CD4-positive, alpha-beta T cell treated with Interleukin-6 at 100 ng/mL for 8 hours (primary cell): ENCODE measurements at places on chromosomes 11 and 22.

- DNase-seq: no peak
Observed at GRCh38 chr11:10474551-10474950, 19.5 kb downstream of the AMPD3 start.

DNA sequence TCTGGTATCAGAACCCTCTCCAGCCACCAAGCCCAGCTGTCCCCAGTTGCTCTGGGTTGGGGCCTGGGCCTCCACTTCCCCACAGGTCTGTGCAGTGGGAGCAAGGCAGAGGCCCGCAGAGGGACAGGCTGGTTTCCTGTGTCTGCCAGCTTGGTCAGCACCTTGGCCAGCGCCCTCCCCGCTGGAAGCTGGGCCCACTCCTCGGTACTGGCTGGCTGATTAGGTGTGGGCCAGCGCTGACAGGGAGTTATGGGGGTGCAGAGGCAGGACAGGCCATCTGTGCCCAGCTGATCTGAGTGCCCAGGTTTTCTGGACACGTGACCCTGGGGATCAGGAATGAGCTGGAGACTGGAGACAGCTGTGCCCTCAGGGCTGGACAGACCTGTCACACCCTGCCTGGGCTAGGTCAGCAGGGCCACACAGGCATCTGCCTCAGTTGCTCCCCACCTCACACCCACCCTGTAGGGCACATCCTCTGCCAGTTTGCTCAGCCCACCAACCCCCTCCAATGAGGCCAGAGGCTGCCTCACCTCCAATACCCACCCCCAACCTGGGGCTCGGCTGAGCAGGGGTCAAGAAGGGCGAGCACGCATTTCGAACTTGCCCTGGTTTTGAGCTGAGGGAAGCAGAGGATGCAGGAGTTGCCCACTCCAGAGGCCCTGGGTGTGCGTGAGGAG is 175.3 kb downstream of the IGLL1 start:
- peak; percentile 12 for DNase-seq

- DNase-seq: no peak
Observed at GRCh38 chr22:49703505-49703904, 124.2 kb downstream of the BRD1 start.

- no peak for DNase-seq
Observed at GRCh38 chr11:44811841-44812448, 85.2 kb downstream of the TSPAN18 start.

DNA sequence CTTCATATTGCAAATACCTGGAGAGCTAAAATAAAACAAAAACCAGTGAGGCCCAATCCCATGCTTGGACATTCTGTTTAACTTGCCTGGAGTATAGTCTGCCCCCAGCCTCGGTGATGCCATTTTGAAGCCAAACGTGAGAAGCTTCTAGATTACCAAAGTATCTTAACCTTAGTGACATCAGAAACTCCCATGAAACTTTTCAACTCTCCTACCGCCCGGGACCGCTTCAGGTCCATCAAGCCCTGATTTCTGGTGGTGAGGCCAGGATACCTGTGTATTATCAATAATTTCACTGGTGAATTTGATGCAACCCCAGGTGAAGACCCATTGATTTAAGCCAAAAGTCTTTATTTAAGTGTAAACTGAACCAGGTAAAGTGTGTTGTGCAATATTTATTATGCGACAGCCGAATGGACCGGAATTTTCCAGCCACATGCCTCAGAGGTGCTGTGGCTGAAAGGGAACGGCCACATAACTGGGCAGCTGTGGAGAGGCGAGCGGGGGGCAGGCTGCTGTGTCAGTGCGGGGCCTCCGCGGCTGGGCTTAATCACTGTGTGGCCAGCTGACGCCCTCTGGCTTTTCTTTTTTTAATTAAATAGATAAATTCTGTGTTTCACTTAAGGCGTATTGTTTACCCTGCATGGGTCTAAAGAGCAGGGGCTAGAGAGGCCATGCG is 385.5 kb upstream of the B3GAT1 start:
- no peak for DNase-seq

DNA sequence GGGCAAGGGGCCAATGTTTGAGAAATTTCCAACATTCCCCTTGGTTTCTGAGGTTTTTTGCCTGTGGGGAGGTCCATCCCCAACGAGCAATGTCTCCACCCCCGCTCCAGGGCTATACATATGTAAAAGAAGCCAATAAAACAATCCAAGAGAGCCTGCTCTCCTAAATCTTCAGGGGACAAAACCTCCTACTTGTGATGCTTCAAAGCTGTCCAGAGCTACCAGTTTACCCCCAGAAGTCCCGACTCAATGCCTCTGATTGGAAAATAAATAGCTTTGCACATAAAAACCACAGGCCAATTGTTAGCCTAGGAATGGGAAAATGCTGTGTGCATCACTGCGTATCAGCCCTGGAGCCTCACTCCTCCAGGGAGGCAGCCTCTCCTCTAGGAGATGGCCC is 66.0 kb upstream of the PAX6 start:
- no peak for DNase-seq

DNA sequence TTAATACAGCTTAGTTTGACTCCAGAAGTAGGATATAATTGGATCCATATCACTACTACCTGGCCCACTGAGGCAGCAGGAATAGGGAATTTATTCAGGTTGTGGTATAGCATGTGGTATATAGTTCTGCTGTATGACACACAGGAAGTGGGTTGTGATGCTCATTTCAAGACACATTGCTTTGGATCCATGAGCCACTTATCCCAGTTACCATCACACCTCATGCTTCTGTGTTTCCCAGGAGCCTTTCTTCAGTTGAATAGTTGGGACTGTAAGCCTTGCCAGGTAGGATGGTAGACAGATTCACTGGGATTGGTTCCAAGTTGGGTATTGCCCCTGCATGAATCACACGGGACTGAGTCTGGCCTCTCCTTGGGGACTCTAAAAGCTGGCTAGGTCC is 9.9 kb upstream of the SLC37A2 start:
- DNase-seq: no peak

- no peak for DNase-seq
Observed at GRCh38 chr11:130553306-130553705, 104.9 kb downstream of the ADAMTS15 start.

GRCh38 chr22:41683616-41684015 is 5.1 kb downstream of the SNU13 start:
- DNase-seq: no peak

DNA sequence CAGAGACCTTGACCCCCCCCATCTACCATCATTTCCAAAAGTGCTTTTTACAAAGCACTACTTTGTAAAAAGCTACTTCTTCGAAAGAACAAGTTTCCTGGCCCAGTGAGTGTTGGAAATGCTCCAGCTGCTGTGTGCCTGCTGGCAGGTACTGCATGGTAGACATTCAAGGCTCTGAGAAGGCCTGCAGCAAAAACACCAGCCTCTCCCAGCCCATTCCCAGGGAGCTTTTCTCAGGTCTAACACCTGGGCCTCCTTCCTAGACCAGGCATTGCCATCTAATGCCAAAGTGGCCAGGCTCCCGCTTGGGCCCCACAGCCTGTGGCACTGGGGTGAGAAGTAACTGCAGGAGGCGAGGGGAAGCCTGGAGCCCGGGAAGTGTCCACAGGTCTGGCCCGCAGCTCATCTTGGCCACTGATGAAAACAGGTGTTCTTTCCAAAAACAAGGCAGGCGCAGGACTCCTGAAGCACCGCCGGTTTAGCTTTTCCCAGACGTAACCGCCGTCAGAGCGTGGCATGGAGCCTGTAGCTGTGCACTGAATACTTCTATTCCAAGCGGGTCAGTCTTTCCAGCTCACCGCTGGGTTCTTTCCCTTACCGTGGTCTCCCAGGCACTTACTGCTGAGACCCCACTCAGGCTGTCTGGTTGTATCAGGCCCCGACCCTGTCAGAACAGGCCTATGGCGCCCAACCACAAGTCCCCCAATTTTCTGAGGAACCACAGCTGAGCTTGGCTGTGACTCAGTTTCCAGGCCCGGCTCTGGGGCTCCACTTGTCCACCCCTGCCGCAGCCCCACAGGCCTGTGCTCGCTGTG is 1.2 kb upstream of the TCIRG1 start:
- no peak for DNase-seq

- DNase-seq: no peak
Observed at GRCh38 chr22:50704510-50705218, 32.0 kb downstream of the SHANK3 start.

DNA sequence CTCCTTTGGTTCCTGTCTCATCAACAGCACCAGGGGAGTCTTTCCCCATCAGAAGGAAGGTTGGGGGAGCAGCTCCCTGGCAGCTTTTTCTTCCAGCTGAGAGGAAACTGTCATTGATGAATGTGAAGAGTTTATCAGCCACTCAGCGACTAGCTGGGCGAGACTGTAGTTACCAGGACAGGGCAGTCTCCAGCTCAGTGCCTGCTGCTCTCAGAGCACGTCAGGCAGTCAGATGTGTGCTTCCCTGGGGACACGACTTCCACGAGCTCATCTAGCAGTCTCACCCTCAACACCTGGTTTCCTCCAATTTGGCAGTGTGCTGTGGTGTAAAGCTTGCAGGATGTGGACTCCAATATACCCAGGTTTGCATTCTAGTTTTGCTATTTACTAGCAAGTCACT is 12.5 kb upstream of the C1QTNF4 start:
- no peak for DNase-seq

- no peak for DNase-seq
Observed at GRCh38 chr11:8366316-8366715, 102.6 kb upstream of the LMO1 start.

GRCh38 chr22:46502440-46503175 is 34.8 kb downstream of the CELSR1 start:
- DNase-seq: no peak

- DNase-seq: no peak
Observed at GRCh38 chr11:75475767-75476650, 43.0 kb upstream of the KLHL35 start.
